MG63 (cell line): ENCODE measurements at places on chromosomes 13 and 19.

DNA sequence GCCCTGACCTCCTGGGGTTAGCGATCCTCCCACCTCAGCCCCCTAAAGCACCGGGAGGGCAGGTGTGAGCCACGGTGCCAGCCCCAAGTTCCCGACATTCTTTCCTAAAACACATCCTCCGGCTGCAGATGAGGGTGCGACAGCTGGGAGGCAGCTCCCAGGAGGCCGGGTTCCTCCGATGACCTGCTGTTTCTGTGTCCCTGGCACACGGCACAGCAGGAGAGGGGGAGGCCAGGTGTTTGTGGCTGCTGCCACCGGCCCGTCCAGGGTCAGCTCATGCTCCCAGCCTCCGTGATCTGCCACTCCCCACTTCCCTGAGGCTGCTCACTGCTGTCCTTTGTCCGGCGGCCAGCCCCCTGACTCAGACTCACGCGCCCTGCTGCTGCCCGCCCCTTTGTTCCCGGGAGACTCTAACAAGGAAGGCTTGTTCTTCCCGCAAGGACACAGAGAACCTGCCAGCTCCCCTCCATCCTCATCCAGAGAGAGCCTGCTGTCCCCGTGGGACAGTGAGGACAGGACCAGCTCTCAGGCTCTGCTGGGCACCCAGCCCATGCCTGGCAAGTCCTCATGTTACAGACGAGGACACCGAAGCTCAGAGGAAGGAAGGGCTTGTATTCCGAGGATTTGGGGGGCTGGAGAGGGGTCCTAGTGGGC lies 10.6 kb upstream of the MADCAM1 start:
- peak; percentile 46 for DNase-seq

GRCh38 chr19:54339646-54340358 lies 840 bp upstream of the LILRA4 start:
- no peak for DNase-seq

GRCh38 chr13:30240608-30241007 lies 66.7 kb downstream of the KATNAL1 start:
- DNase-seq = no peak

DNA sequence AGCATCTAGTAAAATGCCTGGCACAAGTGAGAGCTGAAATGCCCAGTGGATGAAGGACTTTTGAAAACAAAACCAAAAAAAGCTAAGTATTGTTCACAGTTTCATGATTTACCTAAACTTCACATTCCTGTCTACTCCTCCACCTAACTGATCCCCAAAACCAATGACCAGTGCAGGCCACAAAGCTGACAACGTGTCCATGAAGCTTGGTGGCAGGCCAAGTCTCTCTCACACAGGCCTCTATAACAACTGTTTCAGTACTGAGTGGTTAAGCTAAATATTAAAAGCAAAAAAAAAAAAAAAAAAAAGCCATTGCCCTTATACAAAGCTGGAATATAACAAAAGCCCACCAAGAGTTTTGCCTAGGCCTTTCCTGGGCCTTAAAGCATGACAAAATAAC lies 36.4 kb downstream of the STK24 start:
- DNase-seq = no peak

DNA sequence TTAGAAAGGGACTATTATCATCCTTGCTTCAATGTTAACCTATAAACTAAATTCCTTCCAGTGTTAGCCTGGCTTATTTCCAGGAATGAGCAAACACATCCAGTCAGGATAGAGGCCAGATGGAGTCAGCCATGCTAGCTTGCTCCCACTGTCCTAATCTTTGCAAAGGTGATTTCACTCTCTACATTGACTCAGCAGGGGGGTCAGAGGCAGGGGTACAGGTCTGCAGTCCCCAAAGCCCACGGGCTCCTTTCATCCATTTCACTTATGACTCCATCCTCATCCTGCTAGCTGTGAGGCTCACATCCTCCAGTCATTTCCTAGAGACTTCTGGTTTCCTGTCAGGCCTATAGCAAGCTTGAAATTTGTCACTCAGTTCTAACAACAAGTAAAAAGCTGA lies 63.4 kb upstream of the CEACAM8 start:
- DNase-seq = no peak

- peak; percentile 25 for DNase-seq
Measured at GRCh38 chr13:74136084-74136658, 2.0 kb upstream of the KLF12 start.

DNA sequence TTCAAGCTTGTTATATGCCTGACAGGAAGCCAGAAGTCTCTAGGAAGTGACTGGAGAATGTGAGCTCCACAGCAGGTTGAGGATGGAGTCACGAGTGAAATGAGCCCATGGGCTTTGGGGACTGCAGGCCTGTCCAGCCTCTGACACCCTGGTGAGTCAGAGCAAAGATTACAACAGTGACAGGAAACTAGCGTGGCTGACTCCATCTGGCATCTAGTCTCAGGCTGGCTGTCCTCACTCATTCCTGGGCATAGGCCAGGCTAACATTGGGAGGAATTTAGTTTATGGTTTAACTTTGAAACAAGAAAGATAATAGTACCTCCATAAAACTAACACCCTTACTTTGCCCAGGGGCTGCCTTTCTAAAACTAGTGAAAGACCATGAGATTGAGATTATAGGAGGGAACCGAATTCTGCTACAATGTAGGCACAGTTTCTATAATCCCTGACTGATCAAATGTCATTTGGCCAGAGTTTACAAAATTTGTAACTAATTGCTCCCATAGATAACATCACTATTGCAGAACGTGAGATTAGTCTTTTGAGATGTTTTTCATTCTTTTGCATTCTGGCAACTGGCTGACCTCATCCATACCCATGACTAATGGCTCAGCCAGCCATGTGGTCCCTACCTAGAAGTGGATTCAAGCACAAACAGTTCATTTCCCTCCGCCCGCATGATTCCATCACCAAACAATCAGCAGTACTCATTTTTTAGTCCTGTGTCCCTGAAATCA lies 28.4 kb downstream of the PSG1 start:
- DNase-seq = peak; percentile 97

DNA sequence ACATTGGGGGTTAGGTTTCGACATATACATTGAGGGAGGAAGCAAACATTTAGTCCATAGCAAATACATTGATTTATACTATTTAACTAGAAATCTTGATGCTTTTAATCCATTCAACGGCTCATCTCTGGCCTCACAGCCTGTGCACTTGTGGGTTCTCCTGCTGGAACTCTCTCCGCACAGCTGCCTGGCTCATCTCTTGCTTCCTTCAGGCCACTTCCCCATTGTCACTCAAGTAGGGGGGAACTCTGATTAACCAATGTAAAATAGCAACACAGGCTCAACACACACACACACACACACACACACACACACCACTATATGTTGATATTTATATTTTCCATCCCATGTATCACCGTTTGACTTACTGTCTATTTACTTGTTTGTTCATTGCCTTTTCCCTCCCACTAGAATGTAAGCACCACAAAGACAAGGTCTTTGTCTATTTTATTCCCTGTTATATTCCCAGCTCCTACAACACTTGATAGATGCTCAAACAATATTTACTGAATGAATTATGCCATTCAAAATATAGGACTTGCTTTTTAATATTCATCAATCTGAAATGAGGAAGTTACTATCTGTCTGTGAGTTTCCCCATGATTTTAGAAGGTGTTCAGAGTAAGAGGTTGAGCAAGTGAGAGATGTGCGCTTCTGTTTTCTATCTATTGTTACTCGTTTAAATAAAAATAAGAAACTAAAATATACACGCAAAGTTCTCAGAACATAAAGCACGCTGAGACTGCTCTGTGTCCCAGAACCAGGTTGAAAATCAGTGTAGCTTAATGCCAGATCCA lies 29.8 kb upstream of the PABPC3 start:
- no peak for DNase-seq

DNA sequence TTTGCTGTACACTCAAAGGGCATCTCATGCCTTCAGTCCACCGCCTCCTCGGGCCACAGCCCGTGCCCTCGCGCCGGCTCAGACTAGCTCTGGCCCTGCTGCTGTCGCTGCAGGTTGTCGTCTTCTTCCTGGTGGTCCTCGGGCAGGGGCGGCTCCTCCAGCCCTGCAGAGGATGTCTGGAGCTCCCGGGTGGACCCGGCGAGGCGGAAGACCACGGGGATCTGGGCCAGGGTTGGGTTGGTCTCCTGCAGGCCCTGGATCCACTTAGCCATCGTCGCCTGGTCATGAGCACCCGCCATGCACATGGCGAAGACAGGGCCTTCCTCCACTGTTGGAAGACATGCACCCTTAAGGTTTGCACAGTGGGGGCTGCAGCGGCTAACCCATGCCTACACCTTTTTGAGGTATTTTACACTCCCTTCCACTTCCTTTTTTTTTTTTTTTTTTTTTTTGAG lies 489 bp upstream of the ZNF653 start:
- no peak for DNase-seq

DNA sequence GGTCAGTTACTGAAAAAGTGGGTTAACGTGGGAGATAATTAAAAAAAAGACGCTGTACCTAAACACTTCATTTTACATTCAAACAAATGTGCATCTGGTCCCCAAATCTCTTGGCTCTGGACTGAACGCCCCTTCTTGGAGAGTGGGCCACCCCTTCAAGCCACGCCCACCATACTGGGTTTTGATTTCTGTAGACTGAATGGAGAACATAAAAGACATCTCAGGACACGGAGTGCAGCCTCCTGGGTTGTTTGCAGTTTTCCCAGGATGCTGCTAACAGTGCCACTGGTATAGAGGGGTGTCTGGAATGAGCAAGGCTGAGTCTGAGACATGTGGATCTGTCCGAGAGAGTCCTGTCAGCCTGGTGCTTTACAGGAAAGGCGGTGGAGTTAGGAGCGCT lies 10.6 kb downstream of the TFDP1 start:
- DNase-seq = no peak

- DNase-seq = no peak
Measured at GRCh38 chr13:79258489-79258888, 147.6 kb downstream of the RBM26 start.

- no peak for DNase-seq
Measured at GRCh38 chr19:33216198-33216830, 9.3 kb downstream of the SLC7A10 start.

GRCh38 chr13:21694831-21695230 lies 24.0 kb downstream of the FGF9 start:
- peak; percentile 42 for DNase-seq

DNA sequence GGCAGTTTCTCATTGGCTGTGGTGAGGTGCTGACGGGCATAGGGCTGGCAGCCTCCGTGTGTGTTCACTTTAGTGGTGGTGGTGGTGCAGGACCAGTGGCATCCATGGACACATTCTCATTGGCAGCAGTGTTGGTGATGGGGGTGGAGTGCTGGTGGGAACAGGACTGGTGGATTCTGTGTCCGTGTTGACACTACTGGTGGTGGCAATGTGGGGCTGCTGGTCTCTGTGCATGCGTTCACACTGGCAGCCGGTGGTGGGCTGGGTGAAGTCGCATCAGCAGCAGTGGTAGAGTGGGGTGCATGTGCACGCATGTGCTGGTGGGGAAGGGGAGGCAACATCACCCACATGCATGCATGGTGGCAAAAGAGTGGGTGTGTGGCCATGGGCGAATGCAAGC lies 1471.4 kb upstream of the PCDH20 start:
- DNase-seq = no peak

DNA sequence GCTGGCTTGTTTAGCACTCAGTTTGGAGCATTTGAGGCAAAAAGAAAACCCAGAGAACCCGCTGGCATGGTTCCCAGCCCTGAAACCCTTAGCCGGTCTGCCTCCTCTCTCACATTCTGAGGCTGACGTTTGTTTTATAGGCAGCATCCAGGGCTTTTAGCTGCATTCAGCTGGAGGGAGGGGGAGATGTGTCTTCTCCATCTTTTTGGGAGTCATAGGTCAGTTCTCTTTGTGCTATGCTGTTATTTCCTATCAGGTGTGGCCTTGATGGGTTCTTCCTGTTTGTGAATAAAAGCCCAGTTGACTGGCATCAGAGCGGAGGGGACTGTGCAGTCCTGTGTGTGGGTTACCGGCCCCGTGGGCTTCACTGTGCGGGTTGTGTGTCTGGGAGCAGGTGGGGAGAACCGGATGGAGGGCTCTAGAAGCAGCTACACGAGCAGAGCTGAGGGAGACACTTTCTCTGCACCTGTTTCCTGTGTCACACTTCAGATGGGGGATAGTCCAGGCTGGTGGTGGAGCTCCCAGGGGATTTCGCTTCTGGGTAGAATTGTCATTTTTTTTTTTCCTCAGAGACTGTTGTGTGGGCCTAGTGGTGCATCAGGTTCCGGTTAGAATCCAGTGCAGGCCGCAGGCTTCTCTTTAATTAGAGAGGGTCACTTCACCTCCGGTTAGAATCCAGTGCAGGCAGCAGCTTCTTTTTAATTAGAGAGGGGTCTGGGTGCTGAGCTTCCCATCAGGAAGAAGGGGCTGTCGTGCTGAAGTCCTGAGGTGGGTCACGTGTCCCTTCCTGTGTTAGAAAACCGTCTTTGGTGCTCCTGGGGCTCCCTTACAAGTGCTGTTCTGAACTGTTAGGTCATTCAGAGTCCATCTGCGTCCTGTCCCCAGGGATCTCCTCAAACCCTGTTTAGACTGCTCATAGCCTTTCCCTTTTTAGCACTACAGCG lies 69.6 kb downstream of the ARHGEF7 start:
- no peak for DNase-seq

GRCh38 chr19:1361601-1362386 lies 21.9 kb upstream of the NDUFS7 start:
- no peak for DNase-seq

- no peak for DNase-seq
Measured at GRCh38 chr13:111216166-111216960, 101.3 kb downstream of the ARHGEF7 start.

DNA sequence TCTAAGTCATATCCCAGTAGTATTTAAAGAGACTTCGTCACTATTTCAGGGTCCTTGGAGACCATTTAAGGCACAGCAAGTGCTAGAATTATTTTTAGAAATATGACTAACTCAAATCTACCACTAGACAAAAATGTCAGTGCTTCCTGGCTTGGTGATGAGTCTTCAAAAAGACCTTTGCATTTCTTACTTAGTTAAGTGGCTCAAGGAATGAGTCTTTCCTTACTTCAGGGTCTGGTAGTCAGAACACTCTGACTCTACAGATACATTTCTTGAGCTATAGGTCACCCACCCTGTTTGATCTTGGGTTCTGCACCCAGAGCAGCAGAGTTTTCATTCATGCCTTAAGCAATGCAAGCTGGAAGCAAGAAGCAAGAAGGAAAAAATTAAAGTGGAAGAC lies 191.0 kb upstream of the HTR2A start:
- no peak for DNase-seq

- peak; percentile 75 for DNase-seq
Measured at GRCh38 chr19:19405971-19406877, 749 bp downstream of the GATAD2A start.

DNA sequence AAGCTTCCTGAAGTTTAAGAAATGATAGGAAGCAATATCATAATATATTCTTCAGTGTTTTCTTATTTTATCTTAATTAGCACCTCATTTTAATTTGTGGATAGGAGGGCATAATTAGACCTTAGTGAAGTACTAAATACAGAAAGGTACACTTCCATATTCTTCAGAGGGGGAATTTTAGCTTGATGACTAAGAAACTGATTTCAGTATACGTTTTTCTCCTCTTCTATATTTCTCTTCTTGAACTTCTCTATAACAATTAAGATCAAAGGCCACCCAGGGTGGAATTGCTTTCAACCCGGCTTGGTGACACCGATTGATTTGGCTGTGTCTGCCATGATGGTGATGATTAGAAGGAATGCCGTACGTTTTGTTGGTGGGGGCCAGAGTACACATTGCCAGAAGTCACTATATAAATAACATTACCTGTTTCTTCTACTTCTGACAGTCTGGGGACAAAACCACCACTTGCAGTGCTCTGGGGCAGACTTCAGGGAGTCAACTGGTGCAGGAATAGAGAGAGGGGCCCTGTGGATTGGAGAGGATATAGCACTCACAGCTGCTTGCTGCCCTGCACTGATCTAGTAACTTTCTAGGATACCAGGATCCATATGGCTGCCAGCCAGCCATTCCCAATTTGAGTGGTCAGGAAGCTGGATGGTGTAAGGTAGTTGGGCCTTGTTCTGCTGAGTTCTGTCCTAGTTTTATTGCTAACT lies 73.8 kb downstream of the SPATA13 start:
- DNase-seq = no peak
